ENCODE measurements at places on chromosomes 5 and 9.

GRCh38 chr9:135321580-135321979 lies 158.0 kb upstream of the PPP1R26 start:
- no peak for DNase-seq

GRCh38 chr5:56164376-56164775 lies 68.8 kb downstream of the ANKRD55 start:
- DNase-seq, result no peak

DNA sequence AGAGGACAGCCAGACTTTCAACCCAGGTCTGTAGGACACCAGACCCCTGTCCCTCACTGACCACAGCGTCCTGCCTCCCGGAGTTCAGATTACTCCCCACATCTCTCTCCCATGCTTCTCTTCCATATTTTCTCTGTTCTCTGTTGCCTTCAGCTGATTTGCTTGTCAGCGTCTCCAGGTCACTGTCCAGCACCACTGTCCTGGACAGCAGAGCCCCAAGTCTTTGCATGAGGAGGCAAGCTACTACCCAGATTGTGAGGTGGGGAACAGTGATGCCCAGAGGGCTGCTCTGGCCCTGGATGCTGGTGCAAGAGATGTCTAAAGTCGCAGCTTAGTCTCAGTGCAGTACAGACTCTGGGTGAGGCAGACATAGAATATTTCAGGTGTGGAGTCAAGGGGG lies 48.0 kb upstream of the C5orf58 start:
- DNase-seq, result no peak

DNA sequence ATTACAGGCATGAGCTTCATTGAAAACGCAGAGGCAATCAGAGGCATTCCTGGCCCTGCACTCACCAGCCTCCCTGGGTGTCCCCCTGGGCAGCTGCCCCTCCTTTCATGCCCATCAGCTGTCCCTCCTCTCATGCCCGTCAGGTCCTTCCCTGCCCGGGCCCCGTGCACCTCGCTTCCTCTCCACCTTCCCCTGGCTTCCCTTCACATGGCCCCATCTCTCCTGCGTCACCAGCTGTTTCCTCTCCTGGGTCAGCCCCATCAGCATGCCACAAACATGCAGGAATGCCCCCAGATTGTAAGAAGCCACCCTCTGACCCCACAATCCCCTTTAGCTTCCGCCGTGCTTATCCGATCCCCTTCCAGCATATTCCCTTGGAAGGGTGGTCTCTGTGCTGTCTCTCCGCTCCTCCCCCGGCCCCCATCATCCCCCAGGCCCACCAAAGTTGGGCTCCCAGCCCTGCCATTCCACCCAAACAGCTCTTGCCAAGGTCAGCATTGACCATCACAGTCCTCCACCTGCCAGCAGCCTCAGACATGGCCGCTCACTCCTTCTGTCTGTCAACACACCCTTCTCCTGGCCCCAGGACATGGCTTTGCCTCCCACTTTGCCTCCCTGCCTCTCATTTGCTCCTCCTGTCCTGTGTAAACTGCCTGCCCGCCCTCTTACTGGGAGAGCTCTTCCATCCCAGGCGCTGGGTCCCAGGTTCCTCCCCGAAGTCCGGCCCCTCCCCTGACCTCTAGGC lies 98.6 kb upstream of the IER5L start:
- DNase-seq, result no peak

DNA sequence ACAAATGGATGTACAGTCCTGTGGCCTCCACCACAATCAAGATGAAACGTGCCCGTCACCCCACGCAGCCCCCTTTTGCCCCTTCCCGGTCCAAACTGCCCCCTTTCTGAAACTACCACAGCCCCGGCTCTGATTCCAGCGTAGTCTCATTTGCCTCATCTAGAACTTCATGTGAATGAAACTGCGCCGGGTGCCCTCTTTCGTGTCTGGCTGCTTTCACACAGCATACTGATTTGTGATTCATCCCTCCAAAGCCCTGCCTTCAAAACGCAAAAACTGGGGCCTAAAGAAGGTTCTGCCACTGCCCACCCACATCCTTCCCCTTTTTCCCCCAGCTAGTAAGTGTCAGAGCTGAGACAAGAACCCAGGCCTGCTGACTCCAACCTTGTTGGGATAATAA lies 31.5 kb upstream of the NCS1 start:
- no peak for DNase-seq
